Femur (tissue), 1 donor: ENCODE measurements at places on chromosomes 2 and 18.

DNA sequence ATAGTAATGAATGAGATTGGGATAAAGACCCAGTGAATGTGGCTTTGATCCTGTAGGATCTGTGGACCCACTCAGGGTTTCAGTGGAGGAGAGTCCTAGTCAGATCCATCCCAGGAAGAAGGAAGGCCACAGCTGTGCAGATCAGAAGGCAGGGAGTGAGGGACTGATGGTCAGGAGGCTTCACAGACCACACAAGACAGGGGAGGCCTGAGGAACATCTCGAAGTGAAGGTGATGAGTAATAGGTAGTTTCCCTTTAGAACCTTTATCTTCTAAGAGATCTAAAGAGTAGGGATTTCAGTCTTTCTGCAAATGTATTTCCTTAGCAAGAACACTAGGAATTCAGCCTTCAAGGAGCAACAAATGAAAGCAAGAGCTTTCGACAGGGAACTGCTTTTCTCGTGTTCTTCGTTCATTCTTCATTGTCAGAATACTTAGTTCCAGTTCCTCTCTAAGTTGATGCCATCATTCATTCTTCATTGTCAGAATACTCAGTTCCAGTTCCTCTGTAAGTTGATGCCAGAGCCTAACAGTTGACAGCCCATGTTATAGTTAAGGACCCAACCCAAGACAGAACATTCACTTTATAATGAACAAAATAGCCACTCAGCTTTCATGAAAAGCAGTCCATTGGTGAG, 150.2 kb upstream of the EPAS1 start:
- DNase-seq, result no peak

DNA sequence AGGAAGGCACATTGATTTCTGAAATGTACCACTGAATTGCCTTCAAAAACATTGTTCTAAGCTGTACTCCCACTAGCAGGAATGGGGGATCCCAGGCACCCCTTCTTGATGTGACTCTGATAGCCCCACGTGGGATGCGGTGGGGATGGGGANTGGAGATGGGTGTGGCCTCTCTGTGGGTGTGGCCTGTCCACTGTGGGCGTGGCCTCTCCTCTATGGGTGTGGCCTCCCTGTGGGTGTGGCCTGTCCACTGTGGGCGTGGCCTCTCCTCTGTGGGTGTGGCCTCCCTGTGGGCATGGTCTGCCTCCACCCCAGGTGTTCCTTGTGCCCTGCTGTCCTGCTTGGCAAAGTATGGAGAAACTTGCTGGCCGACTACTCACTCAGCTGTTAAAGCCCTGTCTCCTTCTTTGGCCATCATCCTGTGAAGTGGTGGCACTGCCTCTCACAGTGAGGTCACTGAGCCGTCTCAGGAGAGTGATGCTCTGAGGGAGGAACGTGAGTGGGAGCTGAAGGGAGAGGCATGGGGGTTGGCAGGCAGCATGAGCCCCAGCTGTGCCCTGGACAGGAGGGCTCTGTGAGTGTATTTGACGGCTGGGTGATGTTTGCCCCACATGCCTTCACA, 6.7 kb upstream of the PARD6G start:
- DNase-seq, result no peak

- no peak for DNase-seq
These were observed 484 bp downstream of the AFF3 start for GRCh38 chr2:100141906-100142305.

- no peak for DNase-seq
These were observed 17.2 kb downstream of the MAL start for GRCh38 chr2:95042472-95043271.

DNA sequence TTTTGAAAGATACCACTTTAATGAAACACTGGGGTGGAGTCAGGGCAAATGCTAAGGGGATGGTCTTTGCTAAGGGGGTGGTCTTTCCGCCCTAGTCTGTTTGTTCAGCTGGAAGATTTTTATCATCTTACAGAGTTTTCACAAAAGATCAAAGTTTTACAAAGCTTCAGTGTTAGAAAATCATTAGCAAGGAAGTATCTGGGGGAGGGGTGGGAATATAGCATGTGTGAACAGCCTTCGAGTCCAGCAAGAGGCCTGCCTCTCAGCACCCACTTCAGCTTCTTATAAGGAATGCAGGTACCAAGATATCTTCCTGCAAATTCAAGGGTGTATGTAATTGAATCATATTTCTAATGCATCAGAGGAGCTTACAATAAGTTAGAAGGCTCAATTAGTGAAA, 112.9 kb downstream of the RAPGEF4 start:
- DNase-seq, result no peak

- DNase-seq, result no peak
These were observed 252.4 kb downstream of the FSIP2 start for GRCh38 chr2:185990861-185991525.

- peak; percentile 80 for DNase-seq
These were observed 136.8 kb upstream of the ID2 start for GRCh38 chr2:8544786-8545694.

- DNase-seq, result no peak
These were observed 48.2 kb downstream of the ATP9B start for GRCh38 chr18:79117385-79117784.

GRCh38 chr2:28454016-28454930, 41.6 kb upstream of the PLB1 start:
- DNase-seq, result no peak

DNA sequence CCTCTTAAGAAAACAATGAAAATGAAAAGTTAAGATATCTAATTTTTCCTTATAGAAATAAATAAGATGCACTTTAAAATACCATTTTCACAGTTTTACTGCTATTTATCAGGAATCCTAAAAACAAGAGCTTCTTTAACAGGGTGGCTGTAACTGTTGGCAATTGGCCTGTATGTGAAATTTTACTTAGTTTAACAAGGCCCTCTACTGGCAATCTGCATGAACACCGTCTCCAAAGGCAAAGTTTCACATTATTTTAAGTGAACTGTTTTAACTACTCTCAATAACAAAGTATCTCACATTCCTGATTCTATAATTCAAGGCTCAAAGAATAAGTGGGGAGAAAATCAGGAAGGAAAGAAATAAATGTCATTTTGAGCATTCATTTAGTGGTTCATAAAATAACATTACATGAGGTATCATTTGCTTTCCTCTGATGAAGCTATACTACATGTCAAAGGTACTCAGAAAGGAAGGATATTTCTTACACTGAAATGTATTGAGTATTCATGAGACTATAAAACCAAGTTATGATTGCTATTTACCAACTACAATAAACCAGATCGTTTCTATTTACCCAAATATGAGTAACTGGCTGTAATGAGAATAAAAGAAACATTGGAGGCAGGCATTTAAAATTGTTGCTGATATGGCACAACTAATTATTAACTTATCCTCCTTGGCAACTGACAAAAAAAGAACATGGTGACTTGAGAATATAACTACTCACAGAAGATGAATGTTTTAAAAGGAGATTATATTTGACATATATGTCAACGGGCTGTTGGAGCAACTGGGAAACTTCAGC, 7.0 kb downstream of the NCKAP5 start:
- DNase-seq, result no peak

DNA sequence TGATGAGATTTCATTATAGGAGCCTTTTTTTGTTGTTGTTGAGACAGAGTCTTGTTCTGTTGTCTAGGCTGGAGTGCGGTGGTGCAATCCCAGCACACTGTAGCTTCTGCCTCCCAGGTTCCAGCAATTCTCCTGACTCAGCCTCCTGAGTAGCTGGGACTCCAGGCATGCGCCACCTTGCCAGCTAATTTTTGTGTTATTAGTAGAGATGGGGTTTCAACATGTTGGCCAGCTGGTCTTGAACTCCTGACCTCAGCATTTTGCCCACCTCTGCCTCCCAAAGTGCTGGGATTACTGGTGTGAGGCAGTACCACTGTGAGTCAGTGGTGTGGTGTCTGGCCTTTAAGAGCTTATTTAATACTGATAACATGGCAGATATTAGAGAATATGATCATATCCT, 60.1 kb downstream of the MOB4 start:
- no peak for DNase-seq

GRCh38 chr2:113081488-113082210, 13.9 kb downstream of the IL1F10 start:
- DNase-seq, result no peak

DNA sequence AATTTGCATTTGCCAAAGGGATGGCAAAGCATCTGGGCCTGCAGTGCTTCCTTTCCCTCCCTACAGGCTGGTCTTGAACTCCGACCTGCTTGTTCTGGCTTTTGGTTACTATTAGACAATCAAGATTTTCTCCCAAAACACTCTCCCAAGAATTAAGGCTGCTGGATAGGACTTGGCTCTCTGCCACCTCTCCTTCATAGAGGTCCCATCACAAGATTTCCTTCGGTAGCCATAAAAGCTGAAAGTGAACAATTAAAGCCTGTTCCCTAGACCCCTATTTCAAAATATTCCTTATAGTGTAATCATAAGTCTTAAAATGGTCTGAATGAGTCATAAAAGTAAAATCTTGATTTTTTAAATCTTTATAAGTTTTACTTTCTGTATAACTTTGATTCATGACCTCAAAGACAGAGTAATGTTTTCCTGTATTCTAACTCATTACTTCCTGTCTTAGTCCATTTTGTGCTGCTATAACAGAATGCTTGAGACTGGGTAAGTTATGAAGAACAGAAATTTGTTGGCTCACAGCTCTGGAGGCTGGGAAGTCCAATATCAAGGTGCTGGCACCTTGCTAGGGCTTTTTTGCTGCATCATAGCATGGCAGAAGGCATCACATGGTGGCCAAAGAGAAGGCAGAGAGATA, 37.8 kb upstream of the TNP1 start:
- DNase-seq, result no peak

GRCh38 chr2:239629926-239630617, 229.3 kb upstream of the HDAC4 start:
- no peak for DNase-seq

- no peak for DNase-seq
These were observed 237.0 kb downstream of the IKZF2 start for GRCh38 chr2:212914392-212914791.

DNA sequence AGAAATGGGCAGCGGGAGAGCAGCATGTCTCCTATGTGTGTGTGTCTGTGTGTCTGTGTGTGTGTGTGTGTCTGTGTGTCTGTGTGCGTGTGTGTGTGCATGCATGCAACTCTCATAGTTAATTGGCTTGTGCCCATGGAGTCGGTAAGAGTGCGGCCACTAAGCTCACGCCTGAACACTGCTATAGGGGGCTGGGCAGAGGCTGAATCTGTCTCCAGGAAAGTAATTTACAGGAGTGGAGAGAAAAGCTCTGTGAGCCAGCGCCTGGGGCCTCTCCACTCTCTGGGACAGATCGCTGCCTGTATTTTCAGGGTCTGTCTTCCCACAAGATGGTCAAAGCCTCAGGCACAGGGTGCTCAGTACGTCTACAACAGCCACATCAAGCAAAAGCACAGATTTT, 553.4 kb downstream of the TNS1 start:
- no peak for DNase-seq

GRCh38 chr2:95388091-95388692, 14.3 kb upstream of the FAHD2A start:
- DNase-seq, result no peak

- DNase-seq, result peak; percentile 66
These were observed 36.6 kb downstream of the COPS8 start for GRCh38 chr2:237122214-237122666.

DNA sequence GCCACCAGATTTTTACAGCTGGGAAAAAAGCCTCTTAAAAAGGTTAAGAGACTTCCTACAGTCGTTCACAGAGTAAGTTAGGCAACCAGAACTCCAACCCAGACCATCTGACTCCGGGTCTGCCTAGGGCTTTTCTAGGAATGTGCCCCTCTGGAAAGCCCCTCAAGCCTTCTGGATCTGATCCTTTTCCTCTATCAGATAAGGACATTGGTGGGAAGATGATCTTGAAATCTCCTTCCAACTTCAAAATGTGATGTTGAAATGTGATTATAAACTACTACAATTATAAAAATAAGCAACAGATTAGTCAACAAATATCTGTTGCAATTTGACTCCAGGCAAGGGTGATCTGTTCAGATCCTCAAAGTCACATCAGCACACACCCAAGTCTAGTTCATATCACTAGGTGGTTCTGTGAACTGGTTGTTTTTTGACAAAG, 270.4 kb downstream of the ARHGAP15 start:
- DNase-seq, result no peak

DNA sequence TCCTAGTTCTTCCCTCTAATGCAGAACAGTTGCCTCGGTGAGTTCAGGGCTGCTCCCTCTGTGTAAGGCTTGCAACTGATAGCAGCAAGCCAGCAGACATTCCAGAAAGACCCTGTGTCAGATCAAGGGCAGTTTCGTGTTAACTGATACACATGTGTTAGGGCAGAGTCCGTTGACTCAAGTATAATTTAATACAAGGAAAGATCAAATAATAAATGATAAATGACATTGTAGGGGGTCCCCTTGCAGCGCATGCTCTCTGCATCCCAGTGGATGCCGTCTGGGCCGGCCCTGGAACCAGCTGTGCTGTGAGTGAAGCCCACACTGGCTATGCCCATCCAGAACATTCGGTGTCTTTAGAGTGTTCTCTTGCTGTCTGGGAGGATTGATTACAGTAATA, 180.3 kb downstream of the AGAP1 start:
- no peak for DNase-seq

GRCh38 chr2:133497270-133497893, 70.9 kb downstream of the NCKAP5 start:
- peak; percentile 46 for DNase-seq

DNA sequence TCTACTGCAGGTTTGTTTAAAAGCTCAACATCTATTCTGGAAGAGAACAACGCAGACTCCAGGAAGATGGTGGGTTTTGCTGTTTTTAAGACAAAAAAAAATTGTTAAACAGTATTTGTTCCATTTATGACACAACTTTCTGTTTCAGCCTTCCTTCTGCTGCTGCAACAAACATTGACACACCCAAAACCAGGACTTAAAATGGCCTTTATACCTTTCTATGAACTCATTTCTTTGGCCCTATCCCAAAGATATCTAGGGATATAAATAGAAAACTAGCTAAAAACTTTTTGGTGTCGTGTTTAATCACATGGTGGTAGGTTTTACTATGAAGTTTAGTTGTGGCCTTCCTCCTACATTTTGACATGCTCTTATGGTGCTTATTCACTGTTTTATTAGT, 964 bp upstream of the GALNT3 start:
- no peak for DNase-seq

DNA sequence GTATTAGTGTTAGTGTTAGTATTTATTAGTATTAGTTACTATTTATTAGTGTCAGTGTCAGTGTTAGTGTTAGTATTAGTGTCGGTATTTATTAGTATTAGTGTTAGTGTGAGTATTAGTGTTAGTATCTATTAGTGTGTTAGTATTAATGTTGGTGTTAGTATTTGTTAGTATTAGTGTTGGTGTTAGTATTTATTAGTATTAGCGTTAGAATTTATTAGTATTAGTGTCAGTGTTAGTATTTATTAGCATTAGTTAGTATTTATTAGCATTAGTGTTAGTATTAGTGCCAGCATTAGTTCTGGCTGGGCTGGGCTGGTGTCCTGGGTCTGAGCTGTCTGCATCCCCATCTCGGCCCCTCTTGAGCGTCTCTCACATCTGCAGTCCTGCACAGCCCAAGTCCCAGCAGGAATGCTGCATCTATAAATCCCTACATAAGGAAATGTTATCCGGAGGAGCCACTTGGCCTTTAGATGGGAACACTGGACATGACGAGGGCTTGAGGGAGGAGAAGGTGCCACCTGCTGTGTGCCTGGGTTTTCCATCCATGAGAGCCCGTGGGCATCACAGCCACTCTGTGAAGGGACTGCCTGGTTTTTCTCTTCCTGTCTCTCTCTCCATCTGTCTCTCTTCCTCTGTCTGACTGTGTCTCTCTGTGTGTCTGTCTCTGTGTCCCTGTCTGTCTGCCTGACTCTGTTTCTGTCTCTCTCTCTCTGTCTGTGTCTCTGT, 33.6 kb downstream of the TWIST2 start:
- no peak for DNase-seq
